SK-N-SH (cell line): ENCODE measurements at places on chromosomes 13 and 19. TPM values are rescaled to one million over a fixed set of nuclear protein-coding genes. Genes with fewer than 3 reads are reported as not detected.

Gene KLK15
- not detected in 2 replicates for polyA plus RNA-seq

Gene ISYNA1
- 48.0 and 49.4 TPM in 2 replicates for polyA plus RNA-seq

Gene CCDC70
- not detected in 2 replicates for polyA plus RNA-seq

Gene WASF3
- polyA plus RNA-seq, result 10.4 and 12.8 TPM in 2 replicates

Gene SLC8A2
- polyA plus RNA-seq, result 0.29 and 0.58 TPM in 2 replicates

DNA sequence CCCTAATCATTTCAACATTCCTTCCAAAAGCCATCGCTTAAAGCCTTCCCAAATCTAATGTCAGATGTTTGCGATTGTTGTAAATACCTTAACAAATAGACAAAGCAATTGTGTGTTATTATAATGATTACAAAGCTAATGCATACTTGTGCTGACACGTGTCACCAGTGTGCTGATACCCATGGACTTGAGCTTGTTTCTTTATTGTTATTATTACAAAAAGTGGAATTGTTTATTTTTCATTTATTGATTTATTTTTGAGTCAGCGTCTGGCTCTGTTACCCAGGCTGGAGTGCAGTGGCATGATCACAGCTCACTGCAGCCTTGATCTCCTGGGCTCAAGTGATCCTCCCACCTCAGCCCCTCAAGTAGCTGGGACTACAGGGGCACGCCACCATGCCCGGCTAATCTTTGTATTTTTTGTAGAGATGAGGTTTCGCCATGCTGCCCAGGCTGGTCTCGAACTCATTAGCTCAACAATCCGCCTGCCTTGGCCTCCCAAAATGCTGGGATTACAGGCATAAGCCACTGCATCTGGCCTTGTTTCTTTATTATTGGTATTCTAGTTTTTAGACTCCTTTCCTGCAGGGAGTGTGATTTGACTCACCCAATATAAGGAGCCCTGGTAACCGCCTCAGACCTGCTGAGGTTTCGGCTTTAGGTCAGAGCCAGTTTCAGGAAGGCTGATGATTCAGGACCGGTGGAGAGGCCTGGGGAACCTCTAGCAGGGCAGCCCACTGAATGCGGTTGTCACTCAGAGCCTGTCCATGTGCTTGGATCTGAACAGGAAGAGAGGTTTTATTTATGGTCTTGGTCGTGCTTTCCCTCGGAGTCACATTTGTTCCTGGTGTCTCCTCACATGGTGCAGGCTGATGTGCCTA, 2.1 kb upstream of the FBXO17 start:
- DNase-seq, result no peak

GRCh38 chr19:15432018-15432494, 13.3 kb upstream of the AKAP8L start:
- peak; percentile 71 for DNase-seq

- DNase-seq, result no peak
Measured at GRCh38 chr13:114179087-114179658, at the start of gene CFAP97D2. Gene CFAP97D2 (plus strand): TSS chr13:114179257. CDS start chr13:114179331, 74 bp downstream.

DNA sequence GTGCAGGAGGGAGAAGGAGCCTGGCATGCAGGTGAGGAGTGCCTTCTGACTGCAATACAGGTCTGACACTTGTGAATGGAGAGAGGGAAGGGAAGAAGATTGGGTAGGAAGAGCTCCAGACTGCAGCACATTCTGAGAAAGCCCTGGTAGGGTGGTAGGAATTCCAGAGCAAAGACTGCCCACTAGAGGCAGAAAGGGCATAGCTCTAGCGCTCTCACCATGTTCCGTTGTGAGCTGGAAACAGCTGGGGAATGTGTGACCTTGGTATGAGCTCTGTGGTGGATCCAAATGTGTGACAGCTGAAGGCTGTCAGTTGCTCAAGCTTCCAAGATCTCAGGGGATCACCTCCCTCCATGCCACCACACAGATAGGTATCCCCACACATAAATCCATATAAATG, 2.9 kb upstream of the MTUS2 start:
- DNase-seq, result no peak

- peak; percentile 84 for DNase-seq
Measured at GRCh38 chr19:33064458-33064791, 263 bp downstream of the RHPN2 start.

DNA sequence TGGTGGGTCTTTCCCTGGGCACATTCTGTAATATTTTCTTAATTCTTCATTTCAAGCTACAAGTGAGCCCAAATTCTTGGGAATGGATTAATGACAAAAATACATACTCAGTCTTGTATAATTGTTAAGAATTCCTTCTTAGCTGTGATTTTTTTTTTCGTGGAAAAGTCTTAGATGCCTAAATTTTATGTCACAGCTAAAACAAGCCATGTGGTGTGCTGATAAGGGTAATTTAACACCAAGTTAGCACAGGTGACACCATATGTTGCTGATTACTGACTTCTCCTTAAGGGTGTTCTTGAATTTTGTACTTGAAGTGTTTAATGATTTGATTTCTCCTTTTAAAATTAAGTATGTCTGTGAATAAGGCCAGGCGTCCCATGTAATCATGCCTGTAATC, 29.3 kb downstream of the WDFY2 start:
- no peak for DNase-seq

- DNase-seq, result no peak
Measured at GRCh38 chr13:40094056-40094455, 438.6 kb downstream of the COG6 start.

GRCh38 chr19:44785993-44786392, 8.3 kb downstream of the CBLC start:
- no peak for DNase-seq

- no peak for DNase-seq
Measured at GRCh38 chr13:108387156-108387555, 117.6 kb downstream of the TNFSF13B start.

DNA sequence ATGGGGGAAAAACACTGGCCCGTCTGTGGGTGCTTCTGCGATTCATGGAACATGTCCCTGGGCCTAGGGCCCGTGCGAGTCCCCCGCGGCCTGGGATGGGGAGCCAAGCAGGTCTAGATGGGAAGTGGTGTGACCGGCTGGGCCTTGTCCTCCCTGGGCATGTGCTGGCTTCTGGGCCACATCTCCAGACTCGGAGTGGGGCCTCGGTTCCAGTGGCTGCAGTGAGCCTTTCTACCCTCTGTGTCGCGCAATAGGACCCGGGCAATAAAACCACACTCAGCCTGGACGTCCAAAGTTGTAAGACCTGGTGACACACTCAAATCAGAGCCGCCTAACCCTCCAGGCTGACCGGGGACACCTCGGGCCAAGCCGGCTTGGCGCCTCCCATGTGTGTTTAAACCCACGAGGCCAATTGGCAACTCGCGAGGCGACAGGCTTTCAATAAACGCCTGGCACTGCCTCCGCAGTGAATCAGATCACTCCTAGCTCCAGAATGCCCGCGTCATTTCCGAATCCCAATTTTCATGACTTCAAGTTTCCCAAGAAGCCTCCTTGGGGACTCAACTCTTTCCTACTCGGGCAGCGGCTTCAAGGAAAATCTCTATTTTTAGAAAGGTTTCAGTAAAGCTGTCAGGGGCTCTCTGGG, 57.3 kb downstream of the KLF2 start:
- no peak for DNase-seq

GRCh38 chr19:5289060-5289990, 51.3 kb downstream of the PTPRS start:
- peak; percentile 35 for DNase-seq

- no peak for DNase-seq
Measured at GRCh38 chr13:99015606-99016490, 38.0 kb upstream of the DOCK9 start.

GRCh38 chr13:39375601-39376000, 227.4 kb downstream of the LHFPL6 start:
- DNase-seq, result no peak

GRCh38 chr19:38323291-38323690, 3.6 kb downstream of the KCNK6 start:
- no peak for DNase-seq

GRCh38 chr13:37319031-37319443, 213.6 kb upstream of the CSNK1A1L start:
- DNase-seq, result no peak

GRCh38 chr19:15218501-15218900, 13.7 kb downstream of the EPHX3 start:
- no peak for DNase-seq
